Hindlimb muscle (tissue), 1 donor: ENCODE measurements at places on chromosomes 12 and 14.

DNA sequence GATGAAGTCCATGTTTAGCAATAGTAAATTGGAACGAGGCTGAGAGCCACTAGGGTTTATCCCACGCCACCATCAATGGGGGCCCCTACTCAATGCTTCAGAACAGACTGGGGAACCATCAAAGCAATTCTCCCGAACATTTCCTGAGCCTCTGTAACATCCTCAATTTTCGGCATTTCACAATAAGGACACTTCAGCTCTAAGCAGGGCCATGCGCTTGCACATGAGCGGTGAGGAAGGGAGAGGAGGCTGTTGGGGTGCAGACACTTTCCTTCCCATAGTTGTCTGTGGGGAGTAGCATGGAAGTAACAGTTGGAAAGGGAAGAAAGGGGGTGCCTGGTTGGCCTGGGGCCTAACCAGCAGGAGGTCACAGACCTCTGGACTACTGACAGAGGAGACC, 129.9 kb upstream of the PRMT8 start:
- no peak for DNase-seq

- no peak for DNase-seq
These were observed 126.8 kb upstream of the EVL start for GRCh38 chr14:99938376-99938775.

- DNase-seq, result no peak
These were observed 33.2 kb upstream of the SSPN start for GRCh38 chr12:26162174-26162573.

DNA sequence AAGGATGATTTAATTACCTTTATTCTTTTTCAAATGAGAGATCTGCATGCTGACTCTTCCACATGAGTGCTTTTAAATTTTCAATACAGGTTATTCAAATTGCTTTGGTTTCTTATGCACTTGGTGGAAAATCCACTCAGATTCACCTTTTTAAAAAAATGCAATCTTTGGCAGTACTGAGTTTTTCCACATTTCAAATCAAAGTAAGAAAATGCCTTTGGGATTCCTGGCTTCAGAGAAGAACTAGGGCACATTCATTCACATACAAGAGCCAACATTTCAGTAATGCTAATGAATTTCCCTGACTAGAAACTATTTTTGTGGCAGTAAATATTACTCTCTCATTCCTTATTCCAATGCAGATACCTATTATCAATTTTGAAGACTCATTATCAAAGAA, 342.2 kb downstream of the ETNK1 start:
- DNase-seq, result no peak

DNA sequence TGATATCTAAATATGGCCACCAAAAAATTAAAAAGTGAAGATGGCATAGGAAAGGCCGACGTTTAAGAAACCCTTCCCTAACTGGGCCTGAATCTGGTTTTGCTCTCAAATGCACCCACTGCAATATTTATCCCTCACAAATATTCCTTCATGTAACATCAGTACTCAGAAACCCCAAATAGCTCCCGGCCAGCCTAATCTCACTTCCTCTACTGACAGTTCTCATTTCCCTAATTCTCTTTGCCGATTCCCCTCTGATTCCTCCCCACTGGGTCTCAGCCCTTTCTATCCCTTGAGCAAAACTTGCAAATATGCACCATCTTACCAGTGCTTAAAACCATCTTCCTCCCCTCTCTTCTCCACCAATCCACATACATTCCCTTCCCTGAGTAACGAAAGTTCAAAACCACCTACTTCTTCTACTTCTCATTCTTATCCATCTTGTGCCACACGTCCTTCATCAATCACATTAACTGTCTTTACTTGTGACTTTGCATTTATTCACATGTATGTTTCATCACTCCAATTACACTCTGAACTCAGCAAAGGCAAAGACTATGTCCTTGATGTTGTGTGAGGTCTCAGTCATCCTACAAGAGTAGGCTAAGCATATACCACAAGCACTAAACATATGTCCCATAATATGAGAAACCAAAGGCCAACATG, 23.1 kb downstream of the KCNK10 start:
- no peak for DNase-seq

DNA sequence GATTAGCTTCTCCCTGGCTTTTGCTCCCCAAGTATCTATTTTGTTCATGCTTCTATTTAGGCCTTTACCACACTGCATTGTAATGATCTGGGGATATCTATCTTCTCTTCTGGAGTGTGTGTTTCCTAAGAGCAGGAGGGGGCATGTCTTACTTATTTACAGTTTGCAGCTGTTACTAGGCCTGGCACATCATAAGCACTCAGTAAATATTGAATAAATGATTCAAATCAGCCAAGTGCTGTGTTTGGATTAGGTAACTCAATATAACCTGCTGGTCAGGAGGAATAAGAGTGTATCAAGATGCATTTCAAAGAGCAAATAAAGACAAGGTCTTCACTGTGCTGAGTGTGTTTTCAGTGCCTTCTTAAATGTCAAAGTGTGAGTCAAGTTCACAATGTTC, 186.1 kb downstream of the FOXG1 start:
- DNase-seq, result no peak

DNA sequence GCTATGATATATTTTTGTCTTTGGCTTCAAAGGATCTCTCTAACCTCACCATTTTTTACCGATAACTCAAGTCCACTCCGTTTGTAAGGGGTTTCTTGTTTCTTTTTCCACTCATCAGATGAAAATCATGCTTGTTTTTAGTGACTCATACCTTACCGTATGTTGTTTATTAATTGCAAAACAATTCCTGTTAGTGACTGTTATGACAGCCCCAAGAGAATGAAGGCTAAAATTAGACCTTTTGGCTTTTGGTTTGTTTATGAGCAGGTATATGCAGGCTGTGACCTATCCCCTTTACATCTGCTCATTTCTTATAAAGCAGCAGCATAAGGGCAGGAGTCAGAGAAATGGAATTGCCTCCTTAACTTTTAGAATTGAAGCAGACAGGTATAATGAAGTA, 319.8 kb downstream of the CEP128 start:
- DNase-seq, result no peak

DNA sequence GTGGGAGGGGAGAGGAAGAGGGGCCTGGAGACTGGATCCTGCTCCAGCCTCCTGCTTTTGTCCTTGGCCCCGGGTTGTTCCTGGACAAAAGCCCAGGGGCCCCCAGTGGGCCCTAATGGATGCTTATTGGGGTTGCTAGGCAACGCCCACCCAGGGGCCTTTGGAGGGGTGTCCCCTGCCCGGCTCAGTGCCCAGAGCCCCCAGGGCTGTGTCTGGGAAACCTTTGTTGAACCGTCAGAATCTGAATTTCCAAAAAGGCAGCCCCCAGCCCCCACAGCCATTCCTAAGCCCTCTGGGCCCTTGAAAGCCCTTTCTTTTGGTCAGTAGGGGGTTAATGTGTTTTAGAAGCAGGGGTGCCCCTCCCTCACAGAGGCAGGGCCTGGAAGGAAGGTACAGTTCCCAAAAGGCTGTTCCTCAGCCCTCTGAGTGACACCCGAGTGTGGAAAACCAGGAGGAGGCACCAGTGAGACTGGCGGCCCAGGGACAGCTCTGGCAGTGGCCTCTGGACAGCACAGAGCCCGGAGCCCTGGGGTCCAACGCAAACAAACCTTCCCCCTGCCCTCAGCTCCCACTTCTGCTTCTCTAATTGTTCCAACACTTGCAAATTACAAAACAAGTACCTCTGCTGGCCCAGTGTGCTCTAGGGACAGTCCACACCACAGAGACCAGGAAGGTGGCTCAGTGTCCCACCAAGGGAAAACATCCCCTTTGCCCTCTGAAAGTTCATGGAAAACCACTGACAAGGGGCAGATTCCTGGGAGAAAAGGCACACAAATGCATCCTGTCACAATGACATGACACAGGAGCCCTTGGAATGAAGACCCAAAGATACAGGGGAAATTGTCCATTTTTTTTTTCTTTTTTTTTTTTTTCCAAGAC, 19.4 kb downstream of the HHIPL1 start:
- DNase-seq, result no peak

- DNase-seq, result no peak
These were observed 1.9 kb downstream of the MYO1A start for GRCh38 chr12:57047981-57048380.

DNA sequence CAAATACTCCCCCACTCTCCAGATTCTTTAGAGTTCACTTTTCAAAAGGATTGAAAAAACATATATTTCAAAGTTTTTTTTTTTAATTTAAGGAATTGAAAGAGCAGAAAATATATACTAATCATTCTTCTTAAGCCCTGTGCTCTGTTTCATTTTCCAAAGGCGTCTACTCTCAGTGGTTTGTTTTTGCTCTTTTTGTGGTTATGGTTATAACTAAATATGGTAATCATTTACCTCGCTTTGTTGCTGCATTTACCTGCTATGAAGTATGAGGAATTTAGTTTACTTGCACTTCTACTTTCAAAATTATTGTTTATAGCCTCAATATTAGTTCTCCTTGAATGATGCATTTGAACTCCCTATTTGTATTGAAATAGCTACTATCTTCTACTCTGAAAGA, 55.9 kb upstream of the LRRK2 start:
- DNase-seq, result no peak

GRCh38 chr12:45381351-45381750, 165.5 kb downstream of the ANO6 start:
- DNase-seq, result no peak

DNA sequence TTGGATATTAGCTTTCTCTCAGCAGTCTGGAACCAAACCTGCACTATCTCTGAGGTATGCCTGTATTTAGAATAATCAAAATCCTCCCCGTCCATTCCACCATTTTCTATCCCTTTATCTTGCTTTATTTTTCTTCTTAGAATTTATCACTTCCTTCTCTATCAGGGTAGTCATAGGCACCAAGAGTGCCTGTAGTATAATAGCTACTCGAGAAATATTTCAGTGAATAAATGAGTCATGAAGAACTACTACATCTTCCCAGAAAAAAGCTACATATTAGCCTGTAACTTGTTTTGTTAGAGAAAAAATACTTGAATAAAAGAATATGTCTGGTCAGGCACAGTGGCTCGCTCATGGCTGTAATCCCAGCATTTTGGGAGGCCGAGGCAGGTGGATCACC, 4.3 kb downstream of the SLC2A14 start:
- no peak for DNase-seq
